ENCODE measurements at places on chromosomes 5 and 9.

DNA sequence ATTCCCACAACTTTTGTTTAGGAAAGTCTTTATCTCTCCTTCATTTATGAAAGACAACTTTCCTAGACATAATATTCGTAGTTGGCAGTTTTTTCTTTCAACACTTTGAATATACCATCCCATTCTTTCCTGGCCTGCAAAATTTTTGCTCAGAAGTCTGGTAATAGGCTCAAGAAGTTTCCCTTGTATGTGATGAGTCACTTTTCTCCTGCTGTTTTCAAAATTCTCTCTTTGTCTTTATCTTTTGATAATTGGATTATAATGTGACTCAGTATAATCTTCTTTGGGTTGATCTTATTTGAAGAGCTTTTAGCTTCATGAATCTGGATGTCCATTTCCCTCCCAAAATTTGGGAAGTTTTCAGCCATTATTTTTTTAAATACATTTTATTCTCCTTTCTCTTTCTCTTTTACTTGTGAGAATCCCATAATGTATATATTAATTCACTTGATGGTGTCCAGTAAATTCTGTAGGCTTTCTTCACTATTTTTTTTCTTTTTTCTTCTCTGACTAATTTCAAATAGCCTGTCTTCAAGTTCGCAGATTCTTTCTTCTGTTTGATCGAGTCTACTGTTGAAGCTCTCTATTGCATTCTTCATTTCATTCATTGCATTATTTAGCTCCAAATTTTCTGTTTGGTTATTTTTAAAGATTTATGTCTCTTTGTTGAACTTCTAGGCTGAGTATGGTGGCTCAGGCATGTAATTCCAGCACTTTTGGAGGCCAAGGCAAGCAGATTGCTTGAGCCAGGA lies 37.3 kb upstream of the CKS2 start:
- DNase-seq = no peak

GRCh38 chr5:68344447-68345111 lies 129.0 kb downstream of the PIK3R1 start:
- no peak for DNase-seq

- no peak for DNase-seq
These were observed 9.0 kb downstream of the FUBP3 start for GRCh38 chr9:130588416-130588815.

- DNase-seq = no peak
These were observed 126.1 kb upstream of the RASA1 start for GRCh38 chr5:87141544-87141943.
